GM23338 (cell line): ENCODE measurements at places on chromosomes 3 and 15. TPM values are rescaled to one million over a fixed set of nuclear protein-coding genes. Genes with fewer than 3 reads are reported as not detected.

DNA sequence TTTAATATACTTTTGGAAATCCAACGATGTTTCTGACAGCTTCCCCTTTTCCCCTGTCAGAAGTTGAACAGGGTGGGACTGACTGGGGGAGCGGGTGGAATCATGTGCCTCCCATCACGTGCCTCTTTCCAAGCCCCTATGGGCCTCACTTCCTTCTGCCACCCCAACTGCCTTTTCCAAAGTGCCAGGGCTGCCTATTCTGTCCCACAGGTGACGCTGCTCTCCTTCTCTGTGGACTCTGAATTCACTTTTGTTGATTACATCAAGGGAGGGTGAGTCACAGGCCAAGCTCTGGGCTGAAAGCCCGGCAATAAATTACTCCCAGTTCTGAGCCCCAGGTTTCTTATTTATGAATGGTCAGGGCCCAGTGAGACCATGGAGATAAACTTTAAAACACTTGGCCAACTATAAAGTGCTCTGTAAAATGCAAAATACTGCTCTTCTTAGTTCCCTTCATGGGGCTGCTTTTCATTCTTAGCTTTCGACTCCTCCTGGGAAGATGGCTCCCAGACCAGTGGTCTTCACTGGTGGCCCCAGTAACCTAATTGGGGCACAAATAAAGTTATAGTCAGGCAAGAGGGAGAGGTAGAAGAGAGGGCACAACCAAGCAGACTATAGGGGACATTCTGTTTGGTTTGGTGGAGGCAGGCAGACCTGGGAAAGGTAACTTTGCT, 12.3 kb downstream of the CPNE9 start:
- DNase-seq = peak; percentile 32

- DNase-seq = no peak
Observed at GRCh38 chr15:55218056-55218455, 21.3 kb upstream of the RSL24D1 start.

GRCh38 chr3:51621091-51621892, 49.8 kb upstream of the TEX264 start:
- no peak for DNase-seq

CADPS gene
- total RNA-seq = 16.4 and 22.0 TPM in 2 replicates

CSPG4 gene
- total RNA-seq = 3.6 and 4.0 TPM in 2 replicates

- DNase-seq = no peak
Observed at GRCh38 chr3:53161450-53161819, 426 bp downstream of the PRKCD start.

DNA sequence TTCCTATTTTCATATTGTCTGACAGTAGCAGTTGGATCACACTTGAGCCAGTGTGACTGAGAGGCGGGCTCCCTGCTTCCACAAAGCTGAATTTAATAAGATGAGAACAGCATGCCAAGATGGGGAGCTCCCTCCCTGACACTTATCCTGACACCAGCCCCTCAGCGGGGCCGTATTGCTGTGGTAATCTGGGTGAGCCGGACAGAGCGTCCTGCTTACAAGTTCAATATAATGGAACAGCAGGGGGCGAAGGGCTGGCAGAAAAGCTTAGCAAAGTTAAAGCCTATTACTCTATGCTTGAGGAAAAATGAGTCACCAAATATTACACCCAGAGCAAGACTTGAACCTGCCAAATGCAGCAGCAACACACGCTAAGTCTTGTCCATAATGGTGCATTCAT, 163.8 kb upstream of the CMC1 start:
- peak; percentile 71 for DNase-seq

GRCh38 chr3:50950591-50950990, 275.9 kb downstream of the DOCK3 start:
- DNase-seq = no peak
